ENCODE measurements at places on chromosomes 6 and 20.
A peak's percentile ranks its signal among the peaks of the same experiment; 100 is the strongest.

GRCh38 chr6:31749301-31750036, 9.7 kb downstream of the MSH5 start:
- H3K36me3 ChIP-seq, result peaks cover 23% of the 10 kb centered on the region
- H3K4me1 ChIP-seq, result peaks cover 6% of the 10 kb centered on the region
- no peak overlapping the region for H3K4me3 ChIP-seq
- no peaks in the 10 kb centered on the region for H3K27me3 ChIP-seq

GRCh38 chr20:33675136-33675959, 1.1 kb upstream of the NECAB3 start:
- no peaks in the 10 kb centered on the region for H3K27me3 ChIP-seq
- peak overlapping the region; percentile 66 for H3K27ac ChIP-seq
- H3K4me1 ChIP-seq, result peaks cover 55% of the 10 kb centered on the region
- H3K36me3 ChIP-seq, result peaks cover 22% of the 10 kb centered on the region
- DNase-seq, result no peak
- peak overlapping the region; percentile 76 for H3K4me3 ChIP-seq

GRCh38 chr6:52394251-52394666, 25.9 kb upstream of the EFHC1 start:
- no peak for DNase-seq
- H3K36me3 ChIP-seq, result no peaks in the 10 kb centered on the region
- H3K4me3 ChIP-seq, result peak overlapping the region; percentile 32
- H3K4me1 ChIP-seq, result peaks cover 84% of the 10 kb centered on the region
- H3K27me3 ChIP-seq, result peaks cover 9% of the 10 kb centered on the region

DNA sequence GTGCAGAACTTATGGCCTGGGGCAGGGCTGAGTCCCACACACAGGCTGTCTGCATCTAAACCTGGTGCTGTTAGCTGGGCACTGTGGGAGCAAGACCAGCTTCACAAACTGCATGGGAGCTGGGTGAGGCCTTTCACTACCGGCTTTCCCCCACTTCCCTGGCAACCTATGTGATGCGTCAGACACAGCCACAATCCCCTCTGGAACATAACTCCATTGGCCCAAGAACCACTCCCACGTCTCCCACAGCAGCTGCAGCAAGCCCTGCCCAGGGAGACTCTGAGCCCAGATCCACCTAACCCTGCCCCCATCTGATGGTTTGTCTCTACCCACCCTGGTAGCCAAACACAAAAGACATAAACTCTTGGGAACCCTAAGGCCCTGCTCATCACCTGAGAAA, 9.3 kb downstream of the WDR27 start:
- no peak overlapping the region for H3K4me3 ChIP-seq
- DNase-seq, result no peak
- H3K27ac ChIP-seq, result no peak overlapping the region
- no peaks in the 10 kb centered on the region for H3K4me1 ChIP-seq

DNA sequence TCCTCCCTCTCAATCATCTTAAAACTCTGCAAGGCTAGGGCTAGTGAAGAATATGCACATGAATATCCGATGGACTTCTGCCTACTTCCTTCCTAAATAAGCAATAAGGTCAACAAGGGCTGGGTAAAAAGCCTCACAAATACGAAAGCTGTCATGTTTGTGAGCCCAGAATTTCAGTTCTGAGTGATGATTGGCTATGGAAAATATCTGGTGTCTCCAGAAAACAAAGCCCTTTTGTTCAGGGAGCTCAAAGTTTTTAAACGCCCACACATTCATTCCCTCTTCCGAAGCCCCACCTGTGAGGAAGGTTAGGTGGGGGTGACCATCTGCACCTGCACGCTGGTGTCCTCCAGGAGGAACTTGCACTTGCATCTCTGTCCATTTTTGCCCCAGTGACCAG, 126.9 kb upstream of the ARMC2 start:
- no peak overlapping the region for H3K4me3 ChIP-seq
- no peaks in the 10 kb centered on the region for H3K4me1 ChIP-seq
- no peak overlapping the region for H3K27ac ChIP-seq
- peaks cover 6% of the 10 kb centered on the region for H3K27me3 ChIP-seq
- DNase-seq, result no peak

- peaks cover 5% of the 10 kb centered on the region for H3K36me3 ChIP-seq
- DNase-seq, result no peak
- H3K27me3 ChIP-seq, result peaks cover 6% of the 10 kb centered on the region
- no peak overlapping the region for H3K4me3 ChIP-seq
- peaks cover 48% of the 10 kb centered on the region for H3K4me1 ChIP-seq
Measured at GRCh38 chr20:44065401-44066340, 121.3 kb downstream of the JPH2 start.

GRCh38 chr6:83514466-83514865, 2.1 kb downstream of the PRSS35 start:
- peaks cover 9% of the 10 kb centered on the region for H3K4me1 ChIP-seq
- H3K27ac ChIP-seq, result no peak overlapping the region
- H3K36me3 ChIP-seq, result no peaks in the 10 kb centered on the region
- H3K4me3 ChIP-seq, result no peak overlapping the region

DNA sequence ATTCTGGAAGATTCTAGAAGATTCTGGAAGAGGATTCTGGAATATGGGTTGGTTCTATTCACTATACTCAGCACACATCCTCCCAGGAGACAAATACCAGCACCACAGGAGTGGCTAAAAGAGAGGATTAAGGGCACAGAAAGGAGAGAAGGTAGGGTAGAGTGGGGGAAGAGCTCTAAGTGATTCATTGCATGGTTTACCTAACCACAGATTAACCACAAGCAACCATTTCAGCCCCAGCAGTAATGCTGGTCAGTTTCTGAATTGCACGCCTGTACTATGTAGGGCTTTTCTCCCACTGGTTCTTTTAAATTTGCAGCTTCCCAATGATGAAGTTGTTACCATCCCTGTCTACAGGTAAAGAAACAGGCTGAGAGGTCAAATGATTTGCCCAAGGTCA, 192.7 kb upstream of the PMEPA1 start:
- peaks cover 17% of the 10 kb centered on the region for H3K27me3 ChIP-seq
- H3K36me3 ChIP-seq, result no peaks in the 10 kb centered on the region
- no peaks in the 10 kb centered on the region for H3K4me1 ChIP-seq
- no peak for DNase-seq

GRCh38 chr6:46932526-46933319, 11.0 kb upstream of the ADGRF5 start:
- DNase-seq, result no peak
- H3K27me3 ChIP-seq, result no peaks in the 10 kb centered on the region
- no peak overlapping the region for H3K27ac ChIP-seq
- no peak overlapping the region for H3K4me3 ChIP-seq
- H3K36me3 ChIP-seq, result no peaks in the 10 kb centered on the region
- no peaks in the 10 kb centered on the region for H3K4me1 ChIP-seq

- H3K4me3 ChIP-seq, result no peak overlapping the region
- no peaks in the 10 kb centered on the region for H3K4me1 ChIP-seq
- no peaks in the 10 kb centered on the region for H3K27me3 ChIP-seq
- no peaks in the 10 kb centered on the region for H3K36me3 ChIP-seq
- no peak overlapping the region for H3K27ac ChIP-seq
Measured at GRCh38 chr6:168699631-168700295, 258.8 kb downstream of the SMOC2 start.

DNA sequence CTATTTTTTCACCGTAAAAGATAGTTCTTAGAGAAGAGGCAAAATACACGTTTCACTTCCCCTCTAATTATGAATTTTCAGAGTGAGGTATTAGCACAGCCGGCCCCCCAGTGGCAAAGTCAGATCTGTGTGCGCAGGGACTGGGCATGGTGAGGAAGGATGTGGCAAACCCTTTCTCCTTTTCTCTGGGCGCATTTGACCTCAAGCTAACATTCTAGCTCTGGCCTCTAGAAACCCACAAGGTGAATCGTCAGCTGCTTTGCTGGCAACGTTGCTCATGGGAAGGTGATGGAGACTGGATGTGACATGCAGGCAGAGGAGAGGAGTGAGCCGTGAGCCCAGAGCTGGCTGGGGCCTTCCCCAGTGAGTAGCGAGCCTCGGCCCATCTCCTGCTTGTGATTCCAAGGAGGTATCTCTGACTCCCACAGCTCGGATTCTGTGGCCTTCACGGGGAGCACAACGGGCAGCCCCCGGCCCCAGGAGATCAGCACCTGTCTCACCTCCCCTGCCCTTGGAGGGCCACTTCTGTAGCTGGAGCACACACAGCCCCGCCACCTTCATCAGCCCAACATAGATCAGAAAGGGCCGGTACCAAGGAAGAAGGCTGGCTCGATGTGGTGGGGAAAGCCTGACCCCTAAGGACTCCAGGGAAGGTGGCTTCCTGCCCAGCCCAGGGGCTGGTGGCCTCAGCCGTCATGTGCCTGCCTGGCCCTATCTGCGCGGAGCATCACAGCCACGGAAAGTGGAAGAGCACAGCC, 152.8 kb downstream of the TAF4 start:
- no peaks in the 10 kb centered on the region for H3K36me3 ChIP-seq
- no peak overlapping the region for H3K4me3 ChIP-seq
- H3K27ac ChIP-seq, result no peak overlapping the region
- peaks cover 13% of the 10 kb centered on the region for H3K4me1 ChIP-seq

GRCh38 chr6:169499848-169500247, 202.0 kb downstream of the WDR27 start:
- H3K36me3 ChIP-seq, result no peaks in the 10 kb centered on the region
- H3K27me3 ChIP-seq, result peaks cover 4% of the 10 kb centered on the region
- H3K4me3 ChIP-seq, result no peak overlapping the region

GRCh38 chr20:59137532-59137931, 26.1 kb upstream of the ZNF831 start:
- DNase-seq, result no peak
- no peaks in the 10 kb centered on the region for H3K4me1 ChIP-seq
- peaks cover 1% of the 10 kb centered on the region for H3K36me3 ChIP-seq
- H3K4me3 ChIP-seq, result no peak overlapping the region

DNA sequence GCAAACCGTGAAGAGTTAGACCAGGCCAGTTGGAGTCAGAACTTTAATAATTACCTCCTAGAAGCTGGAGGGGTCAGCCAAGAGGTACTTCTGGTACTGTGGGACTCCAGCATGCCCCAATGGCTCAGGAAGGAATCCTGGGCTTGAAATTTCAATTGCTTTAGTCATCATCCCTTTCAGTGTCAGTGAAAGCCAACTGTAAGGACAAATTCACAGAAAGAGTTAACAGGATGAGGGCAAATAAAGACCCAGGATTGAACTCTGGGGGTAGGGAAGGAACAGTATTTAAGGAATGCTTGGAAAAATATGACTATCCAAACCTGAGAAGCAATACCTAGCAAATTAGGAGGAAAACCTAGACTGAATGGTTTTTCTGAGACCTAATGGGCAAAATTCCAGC, 735.1 kb upstream of the MARCKS start:
- H3K27me3 ChIP-seq, result no peaks in the 10 kb centered on the region
- H3K4me1 ChIP-seq, result no peaks in the 10 kb centered on the region
- H3K27ac ChIP-seq, result no peak overlapping the region

- no peaks in the 10 kb centered on the region for H3K27me3 ChIP-seq
- no peak overlapping the region for H3K27ac ChIP-seq
- H3K4me3 ChIP-seq, result no peak overlapping the region
- no peak for DNase-seq
- peaks cover 17% of the 10 kb centered on the region for H3K4me1 ChIP-seq
Measured at GRCh38 chr20:53631909-53632662, 38.4 kb upstream of the ZNF217 start.

DNA sequence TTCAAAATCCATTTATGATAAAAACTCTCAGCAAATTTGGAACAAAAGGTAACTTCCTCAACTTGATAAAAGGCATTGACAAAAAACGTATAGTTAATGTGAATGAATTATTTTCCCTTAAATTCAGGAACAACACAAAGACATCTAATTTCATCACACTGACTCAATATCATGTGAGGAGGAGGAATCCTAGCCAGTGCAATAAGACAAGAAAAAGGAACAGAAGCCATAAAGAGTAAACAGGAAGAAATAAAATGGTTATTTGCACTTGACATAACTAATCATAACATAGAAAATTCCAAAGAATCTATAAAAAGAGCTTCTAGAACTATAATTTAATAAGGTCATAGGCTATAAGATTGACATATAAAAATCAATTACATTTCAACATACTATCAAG, 31.4 kb downstream of the CHD6 start:
- no peaks in the 10 kb centered on the region for H3K4me1 ChIP-seq
- peaks cover 21% of the 10 kb centered on the region for H3K36me3 ChIP-seq
- DNase-seq, result no peak
- H3K27ac ChIP-seq, result no peak overlapping the region

- H3K4me3 ChIP-seq, result no peak overlapping the region
- H3K27me3 ChIP-seq, result peaks cover 17% of the 10 kb centered on the region
- DNase-seq, result no peak
- H3K27ac ChIP-seq, result no peak overlapping the region
- H3K36me3 ChIP-seq, result no peaks in the 10 kb centered on the region
Measured at GRCh38 chr20:59416916-59417315, 116.5 kb downstream of the EDN3 start.

DNA sequence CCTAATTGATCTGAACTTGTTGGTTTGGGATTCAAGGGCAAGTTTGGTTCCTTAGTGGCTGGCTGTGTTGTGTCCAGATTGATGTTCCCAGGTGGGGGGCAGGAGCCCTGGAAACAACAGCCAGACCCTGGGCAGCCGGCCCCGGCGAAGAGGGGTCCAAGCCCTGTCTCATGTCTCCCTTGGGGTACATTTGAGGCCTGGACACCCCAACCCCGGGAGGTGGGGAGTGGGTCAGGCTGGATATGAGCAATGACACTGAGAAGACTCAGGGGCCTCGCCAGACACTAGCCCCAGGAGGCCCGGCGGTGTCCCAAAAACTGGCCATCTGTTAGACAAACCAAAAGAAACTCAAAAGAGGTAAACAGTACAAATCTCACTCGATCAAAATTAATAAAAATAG, 79.6 kb downstream of the YTHDF1 start:
- DNase-seq, result no peak
- no peak overlapping the region for H3K27ac ChIP-seq
- H3K4me3 ChIP-seq, result no peak overlapping the region
- H3K36me3 ChIP-seq, result no peaks in the 10 kb centered on the region

DNA sequence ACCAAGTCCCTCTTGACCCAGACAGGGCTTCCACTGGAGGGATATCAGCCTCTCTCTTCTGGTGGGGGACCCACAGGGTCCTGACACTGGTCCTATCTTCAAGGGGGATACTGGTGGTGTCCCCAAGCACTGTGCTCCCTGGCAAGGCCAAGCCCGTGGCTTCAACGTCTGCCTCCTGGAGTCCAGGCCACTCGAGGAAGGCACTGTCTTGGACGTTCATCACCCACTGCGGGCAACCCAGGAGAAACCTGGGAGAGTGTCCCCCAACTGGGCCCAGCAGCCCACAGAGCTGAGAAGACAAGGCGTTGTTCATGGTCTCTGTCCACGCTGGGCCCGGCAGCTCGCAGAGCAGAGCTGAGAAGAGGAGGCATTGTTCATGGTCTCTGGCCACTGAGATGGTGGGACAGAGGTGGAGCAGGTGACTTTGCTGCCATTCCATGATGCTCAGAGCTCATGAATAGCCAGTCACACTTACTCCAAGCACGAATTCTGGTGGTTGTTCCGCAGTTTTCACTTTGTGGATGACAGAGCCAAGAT, 37.5 kb upstream of the FRMD1 start:
- H3K4me1 ChIP-seq, result no peaks in the 10 kb centered on the region
- H3K36me3 ChIP-seq, result no peaks in the 10 kb centered on the region
- no peak overlapping the region for H3K4me3 ChIP-seq
- H3K27me3 ChIP-seq, result no peaks in the 10 kb centered on the region
- H3K27ac ChIP-seq, result no peak overlapping the region
- DNase-seq, result no peak

- H3K27ac ChIP-seq, result no peak overlapping the region
- no peaks in the 10 kb centered on the region for H3K36me3 ChIP-seq
- no peak for DNase-seq
- H3K27me3 ChIP-seq, result peaks cover 32% of the 10 kb centered on the region
- no peaks in the 10 kb centered on the region for H3K4me1 ChIP-seq
- no peak overlapping the region for H3K4me3 ChIP-seq
Measured at GRCh38 chr6:44007818-44008621, 119.2 kb downstream of the MRPL14 start.
